Transverse colon (tissue), 4 donors: ENCODE measurements at places on chromosomes 4 and X. TPM values are rescaled to one million over a fixed set of nuclear protein-coding genes. Genes with fewer than 3 reads are reported as not detected.

DNA sequence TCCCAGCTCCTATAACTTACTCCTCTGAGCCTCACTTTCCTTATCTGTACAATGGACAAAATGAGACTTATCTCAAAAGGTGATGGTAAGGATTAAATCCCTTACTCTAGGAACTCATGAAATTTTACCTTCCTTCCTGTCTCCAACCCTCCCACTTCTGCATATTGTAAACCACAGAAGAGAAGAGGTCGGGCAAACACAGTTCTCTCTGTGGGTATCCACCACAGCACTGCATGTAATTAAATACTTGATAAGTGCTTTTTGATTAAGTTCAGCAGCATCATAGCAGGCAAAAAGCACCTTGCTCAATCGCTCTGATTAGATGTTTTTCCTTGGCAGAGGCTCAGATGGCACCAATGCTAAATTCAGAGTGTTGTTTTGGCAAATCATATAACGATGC, 17.3 kb upstream of the TMEM192 start:
- H3K27me3 ChIP-seq, result no peaks in the 10 kb centered on the region
- no peak overlapping the region for H3K4me3 ChIP-seq
- DNase-seq, result no peak

- H3K27ac ChIP-seq, result no peak overlapping the region
- DNase-seq, result no peak
- H3K4me3 ChIP-seq, result no peak overlapping the region
- H3K27me3 ChIP-seq, result no peaks in the 10 kb centered on the region
These were observed 31.2 kb downstream of the USP38 start for GRCh38 chr4:143215873-143216272.

DNA sequence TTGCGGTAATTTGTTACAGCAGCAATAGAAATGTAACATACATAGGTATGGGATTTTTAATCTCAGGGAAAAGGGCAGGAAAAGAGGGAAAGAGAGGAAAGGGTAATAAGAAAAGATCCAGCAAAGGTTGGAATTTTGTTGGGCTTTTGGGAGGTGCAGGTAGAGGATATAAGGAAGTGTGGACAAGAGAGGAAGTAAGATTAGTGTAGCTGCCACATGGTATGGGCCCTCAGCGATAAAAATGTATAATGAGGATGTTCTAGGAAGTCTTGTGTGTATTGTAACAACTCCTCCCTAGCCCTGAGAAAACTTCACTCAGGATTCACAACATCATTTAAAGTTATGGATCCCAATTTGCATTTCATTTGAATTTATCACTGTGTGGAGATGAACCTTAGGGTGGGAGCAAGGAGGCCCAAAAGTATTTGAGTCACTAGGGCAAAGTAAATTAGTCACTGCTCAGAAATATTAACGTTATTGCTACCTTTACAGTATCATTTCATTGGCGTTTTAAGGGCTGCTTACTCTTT, 2.8 kb upstream of the IL21 start:
- H3K27ac ChIP-seq, result no peak overlapping the region
- H3K27me3 ChIP-seq, result no peaks in the 10 kb centered on the region
- H3K4me3 ChIP-seq, result no peak overlapping the region
- H3K4me1 ChIP-seq, result no peaks in the 10 kb centered on the region
- H3K36me3 ChIP-seq, result no peaks in the 10 kb centered on the region
- no peak for DNase-seq

DNA sequence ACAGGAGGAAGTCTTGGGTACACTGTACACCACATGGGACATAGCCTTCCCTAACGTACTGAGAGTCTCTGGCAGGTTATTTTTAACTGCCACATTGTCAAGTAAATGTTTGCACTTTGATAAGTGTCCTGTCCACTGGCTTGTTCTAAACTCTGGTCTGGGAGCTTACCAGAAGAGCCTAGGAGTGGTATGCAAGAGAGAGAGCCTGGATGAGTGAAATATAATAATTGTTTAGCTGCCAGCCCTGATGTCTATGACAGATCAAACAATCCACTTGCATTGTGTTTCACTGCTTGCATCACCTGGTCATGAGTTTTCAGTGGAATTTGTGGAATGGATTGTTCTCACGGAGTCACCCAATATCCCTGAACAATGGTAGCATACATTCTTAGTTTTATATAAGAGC, 91.6 kb downstream of the SHROOM3 start:
- peaks cover 12% of the 10 kb centered on the region for H3K4me1 ChIP-seq
- H3K27me3 ChIP-seq, result no peaks in the 10 kb centered on the region
- H3K4me3 ChIP-seq, result no peak overlapping the region
- no peak for DNase-seq
- H3K27ac ChIP-seq, result peak overlapping the region; percentile 66

- no peak for DNase-seq
- H3K36me3 ChIP-seq, result no peaks in the 10 kb centered on the region
- H3K4me3 ChIP-seq, result no peak overlapping the region
- no peaks in the 10 kb centered on the region for H3K4me1 ChIP-seq
- H3K27me3 ChIP-seq, result no peaks in the 10 kb centered on the region
- no peak overlapping the region for H3K27ac ChIP-seq
These were observed 33.8 kb downstream of the CRLF2 start for GRCh38 chrX:1178580-1179057.

DNA sequence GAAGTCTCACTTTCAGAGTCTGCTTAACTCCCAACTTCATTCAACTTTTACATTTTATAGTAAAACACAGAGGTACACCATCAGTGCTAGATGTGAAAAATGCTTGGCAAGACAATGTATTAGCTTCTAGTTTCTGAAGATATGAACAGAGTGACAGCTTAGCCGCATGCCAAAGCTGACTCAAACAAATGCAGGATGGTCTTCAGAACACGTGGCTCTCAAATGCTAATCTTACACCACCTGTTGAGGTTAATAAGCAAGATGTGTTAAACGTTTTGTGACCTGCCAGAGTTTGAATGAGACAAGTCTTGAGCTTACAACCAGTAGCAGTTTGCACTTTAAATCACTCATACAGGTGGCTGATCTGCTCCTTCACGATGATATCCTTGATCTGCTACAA, 18.9 kb upstream of the GPM6B start:
- H3K27me3 ChIP-seq, result no peaks in the 10 kb centered on the region
- H3K36me3 ChIP-seq, result no peaks in the 10 kb centered on the region
- DNase-seq, result no peak
- H3K4me3 ChIP-seq, result no peak overlapping the region
- H3K4me1 ChIP-seq, result no peaks in the 10 kb centered on the region

DNA sequence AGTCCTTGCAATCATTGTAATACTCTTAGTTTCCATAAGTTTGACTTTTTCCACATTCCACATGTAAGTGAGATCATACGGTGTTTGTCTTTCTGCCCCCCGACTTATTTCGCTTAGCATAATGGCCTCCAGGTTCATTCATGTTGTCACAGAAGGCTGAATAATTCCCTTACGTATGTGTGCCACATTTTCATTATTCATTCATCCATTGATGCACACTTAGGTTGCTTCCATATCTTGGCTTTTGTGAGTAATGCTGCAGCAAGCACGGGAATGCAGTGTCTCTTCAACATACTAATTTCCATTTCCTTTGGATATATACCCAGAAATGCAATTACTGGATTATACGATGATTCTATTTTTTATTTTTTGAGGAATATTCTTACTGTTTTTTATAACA, 22.0 kb upstream of the VEGFC start:
- H3K36me3 ChIP-seq, result no peaks in the 10 kb centered on the region
- H3K27ac ChIP-seq, result no peak overlapping the region
- H3K27me3 ChIP-seq, result no peaks in the 10 kb centered on the region
- H3K4me3 ChIP-seq, result no peak overlapping the region
- no peak for DNase-seq

- no peak overlapping the region for H3K27ac ChIP-seq
- H3K4me1 ChIP-seq, result no peaks in the 10 kb centered on the region
- no peaks in the 10 kb centered on the region for H3K27me3 ChIP-seq
These were observed 7.2 kb upstream of the PUDP start for GRCh38 chrX:7155163-7155562.

- DNase-seq, result no peak
- H3K4me3 ChIP-seq, result no peak overlapping the region
- H3K27ac ChIP-seq, result no peak overlapping the region
These were observed 267.3 kb upstream of the HAND2 start for GRCh38 chr4:173797296-173797695.

DNA sequence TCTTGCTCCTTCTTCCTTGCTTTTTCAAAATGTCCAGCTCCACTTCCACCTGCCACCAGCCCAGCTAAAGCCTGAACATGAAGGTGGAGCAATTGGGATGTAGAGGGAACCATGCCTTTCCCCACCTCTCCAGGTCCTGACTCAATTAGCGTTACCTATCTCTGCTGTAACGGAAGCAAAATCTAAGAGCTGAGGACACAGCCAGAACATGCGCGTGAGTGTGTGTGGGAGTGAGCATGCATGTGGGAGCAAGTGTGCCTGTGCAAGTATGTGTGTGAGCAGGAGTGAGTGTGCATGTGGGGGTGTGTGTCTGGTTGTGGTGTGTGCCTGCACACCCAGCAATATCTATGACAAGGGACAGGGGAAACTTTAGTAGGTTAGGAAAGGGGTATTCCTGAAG, 364.5 kb downstream of the MID1IP1 start:
- DNase-seq, result no peak
- H3K4me1 ChIP-seq, result no peaks in the 10 kb centered on the region

GRCh38 chr4:39548425-39549067, 21.3 kb upstream of the UGDH start:
- H3K4me1 ChIP-seq, result peaks cover 14% of the 10 kb centered on the region
- peaks cover 16% of the 10 kb centered on the region for H3K36me3 ChIP-seq
- no peaks in the 10 kb centered on the region for H3K27me3 ChIP-seq

DNA sequence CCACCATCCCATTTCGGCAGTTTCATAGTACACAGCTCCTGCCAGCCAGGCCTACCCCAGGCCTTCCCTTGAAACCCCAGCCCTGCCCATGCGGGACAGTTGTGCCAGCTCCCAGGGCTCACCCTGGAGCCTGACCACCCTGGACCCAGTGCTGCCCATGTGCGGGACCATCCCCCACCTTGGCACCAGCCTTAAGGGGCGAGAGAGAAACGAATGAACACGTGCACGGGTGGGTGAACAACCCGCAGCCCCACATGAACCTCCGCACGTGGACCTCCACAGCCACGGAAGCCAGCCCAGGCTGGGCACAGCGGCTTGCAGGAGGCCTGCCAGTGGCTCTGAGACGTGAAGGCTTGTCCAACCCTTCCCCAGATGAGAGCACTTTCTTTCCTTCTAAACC, 76.0 kb upstream of the MXD4 start:
- H3K27me3 ChIP-seq, result no peaks in the 10 kb centered on the region
- no peaks in the 10 kb centered on the region for H3K36me3 ChIP-seq
- no peak overlapping the region for H3K4me3 ChIP-seq
- H3K4me1 ChIP-seq, result no peaks in the 10 kb centered on the region
- DNase-seq, result no peak

DNA sequence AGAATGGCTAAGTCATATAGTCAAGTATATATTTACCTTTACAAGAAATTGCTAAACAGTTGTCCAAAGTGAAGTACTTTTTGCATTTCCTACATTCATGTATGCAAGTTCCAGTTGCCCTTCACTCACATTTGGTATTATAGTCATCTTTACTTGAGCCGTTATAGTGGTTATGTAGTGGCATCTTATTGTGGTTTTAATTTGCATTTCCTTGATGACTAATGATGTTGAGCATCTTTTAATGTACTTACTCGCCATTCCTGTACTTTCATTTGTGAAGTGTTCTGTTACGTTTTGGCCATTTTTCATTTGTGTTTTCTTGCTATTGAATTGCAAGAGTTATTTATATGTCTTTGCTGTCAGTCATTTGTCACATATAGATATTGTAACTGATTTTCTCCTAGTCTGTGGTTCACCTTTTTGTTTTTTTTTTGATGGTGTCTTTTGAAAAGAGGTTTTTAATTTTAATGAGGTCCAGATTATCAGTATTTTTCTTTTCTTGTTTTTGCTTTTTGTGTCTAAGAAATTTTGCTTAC, 27.6 kb downstream of the ARFIP1 start:
- H3K4me3 ChIP-seq, result no peak overlapping the region
- H3K27ac ChIP-seq, result no peak overlapping the region
- no peaks in the 10 kb centered on the region for H3K27me3 ChIP-seq
- peaks cover 7% of the 10 kb centered on the region for H3K4me1 ChIP-seq

DNA sequence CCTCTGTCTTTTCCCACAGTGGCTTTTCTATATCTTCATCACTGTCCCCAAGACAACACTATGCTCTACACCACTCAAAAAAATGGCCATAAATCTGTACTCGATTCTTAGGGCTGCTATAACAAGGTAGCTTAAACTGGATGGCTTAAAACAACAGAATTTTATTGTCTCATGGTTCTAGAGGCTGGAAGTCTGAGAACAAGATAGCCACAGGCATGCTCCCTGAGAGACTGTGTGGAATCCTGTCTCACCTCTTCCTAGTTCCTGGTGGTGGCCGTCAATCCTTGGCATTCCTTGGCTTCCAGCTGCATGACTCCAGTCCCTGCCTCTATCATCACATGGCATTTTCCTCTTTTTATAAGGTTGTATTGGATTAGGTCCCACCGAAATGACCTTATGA, 70.7 kb upstream of the DCLK2 start:
- H3K4me1 ChIP-seq, result peaks cover 4% of the 10 kb centered on the region
- H3K27me3 ChIP-seq, result no peaks in the 10 kb centered on the region
- no peaks in the 10 kb centered on the region for H3K36me3 ChIP-seq
- peak overlapping the region; percentile 37 for H3K27ac ChIP-seq

DNA sequence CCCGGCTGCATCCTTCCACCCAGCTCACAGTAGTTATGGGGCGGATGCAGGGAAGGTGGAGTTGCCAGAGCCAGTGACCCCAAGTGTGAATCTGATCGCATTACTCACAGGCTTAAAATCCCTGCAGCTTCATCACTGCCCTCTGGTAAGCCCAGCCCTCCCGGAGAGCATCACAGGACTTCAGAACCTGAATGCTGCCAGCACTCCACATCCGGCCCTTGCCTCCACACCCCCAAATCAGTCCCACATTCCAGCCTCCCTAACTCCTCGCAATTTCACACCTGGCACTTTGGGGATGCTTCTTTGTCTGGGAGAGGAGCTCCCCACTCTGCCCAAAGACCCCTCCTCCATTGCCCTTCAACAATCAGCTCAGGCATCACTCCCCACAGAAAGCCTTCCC, 15.6 kb downstream of the RASL11B start:
- no peaks in the 10 kb centered on the region for H3K4me1 ChIP-seq
- H3K4me3 ChIP-seq, result no peak overlapping the region
- H3K27me3 ChIP-seq, result no peaks in the 10 kb centered on the region
- no peak overlapping the region for H3K27ac ChIP-seq
- H3K36me3 ChIP-seq, result no peaks in the 10 kb centered on the region

GRCh38 chr4:74418063-74418670, 26.8 kb upstream of the AREG start:
- no peaks in the 10 kb centered on the region for H3K27me3 ChIP-seq
- H3K4me1 ChIP-seq, result no peaks in the 10 kb centered on the region
- DNase-seq, result no peak
- no peak overlapping the region for H3K4me3 ChIP-seq

Gene NDNF
- total RNA-seq, result 6.0 TPM

Gene AFF2
- 0.32 TPM for total RNA-seq

Gene CENPI
- 1.7 TPM for total RNA-seq

Gene DGKQ
- total RNA-seq, result 51.8 TPM

Gene XAGE1B
- total RNA-seq, result not detected

Gene CFAP299
- not detected for total RNA-seq

Gene SSX4B
- not detected for total RNA-seq

Gene DKC1
- 17.5 TPM for total RNA-seq

Gene CXCL6
- total RNA-seq, result not detected

Gene ARR3
- total RNA-seq, result 2.9 TPM

Gene FGFBP2
- total RNA-seq, result 5.6 TPM

Gene EDA2R
- not detected for total RNA-seq

Gene ARMCX1
- 8.6 TPM for total RNA-seq

Gene HGFAC
- total RNA-seq, result not detected

Gene CT45A8
- total RNA-seq, result not detected

Gene ADH7
- total RNA-seq, result not detected

Gene PCDH10
- total RNA-seq, result 0.60 TPM

Gene ADAMTS3
- 0.14 TPM for total RNA-seq
